ENCODE measurements at places on chromosomes 5 and 9.
A peak's percentile ranks its signal among the peaks of the same experiment; 100 is the strongest.

DNA sequence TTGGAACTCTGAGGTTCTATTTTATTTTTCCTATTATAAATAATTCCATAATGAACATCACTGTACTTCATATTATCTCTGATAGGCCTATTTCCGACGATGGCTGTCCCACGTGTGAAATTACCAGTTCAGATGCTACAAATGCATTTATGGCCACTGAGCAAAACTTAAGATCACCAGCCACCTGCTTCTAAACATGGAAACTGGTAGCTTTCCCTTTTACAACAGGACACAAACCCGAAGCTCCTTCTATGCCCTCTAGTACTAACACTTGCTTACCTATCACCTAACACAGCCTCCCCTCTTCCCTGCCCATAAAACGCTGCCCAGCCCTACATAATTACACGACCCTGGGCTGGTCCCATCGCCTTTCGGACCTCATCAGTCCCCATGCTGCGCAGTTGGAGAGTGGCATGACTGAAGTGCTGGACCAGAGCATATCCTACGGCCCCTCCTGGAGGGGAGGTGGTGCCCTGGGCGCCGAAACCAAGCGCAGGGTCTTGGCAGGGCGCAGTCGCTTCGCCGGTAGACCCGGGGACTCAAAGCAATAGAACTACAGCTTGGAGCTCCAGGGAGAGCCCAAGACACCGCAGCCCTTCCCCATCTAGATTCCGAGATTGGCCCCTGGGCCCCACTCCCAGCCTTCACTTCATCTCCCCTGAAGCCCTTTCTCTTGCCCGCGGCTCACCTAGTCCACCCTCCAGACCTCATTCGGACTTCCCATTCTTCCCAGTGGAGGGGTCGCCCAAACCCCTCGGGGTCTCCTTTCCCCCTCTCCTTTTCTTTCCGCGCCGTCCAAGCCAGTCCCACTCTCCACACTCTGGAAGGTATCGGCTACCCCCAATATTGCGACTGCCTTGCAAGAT lies 1.0 kb upstream of the SAP30L start:
- H3K4me3 ChIP-seq, result peak overlapping the region; percentile 87
- H3K4me1 ChIP-seq, result peaks cover 5% of the 10 kb centered on the region
- no peaks in the 10 kb centered on the region for H3K27me3 ChIP-seq
- no peaks in the 10 kb centered on the region for H3K36me3 ChIP-seq
- peak overlapping the region; percentile 84 for H3K27ac ChIP-seq

GRCh38 chr5:89265511-89266179 lies 382.7 kb upstream of the MEF2C start:
- H3K27me3 ChIP-seq, result no peaks in the 10 kb centered on the region
- no peak overlapping the region for H3K27ac ChIP-seq

DNA sequence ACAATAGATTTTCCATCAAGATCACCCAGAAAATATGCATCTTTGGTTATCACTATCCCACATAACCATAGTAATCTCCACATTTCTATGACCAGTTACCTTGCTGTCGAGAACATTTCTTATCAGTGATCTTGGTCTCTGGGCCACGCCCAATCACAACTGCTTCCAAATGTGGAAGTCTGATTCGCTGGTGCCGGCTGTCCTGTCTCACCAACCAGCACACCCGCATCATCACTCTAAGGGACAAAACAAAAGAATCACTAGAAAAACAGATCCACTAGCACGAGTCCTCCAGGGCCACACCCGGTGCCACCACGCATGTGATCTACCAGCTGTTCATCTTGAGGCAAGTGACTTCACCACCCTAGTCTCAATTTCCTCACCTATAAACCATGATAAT lies 11.8 kb downstream of the APTX start:
- H3K36me3 ChIP-seq, result peaks cover 23% of the 10 kb centered on the region
- no peak overlapping the region for H3K27ac ChIP-seq
- H3K4me1 ChIP-seq, result no peaks in the 10 kb centered on the region

GRCh38 chr5:157729858-157730257 lies 1.4 kb upstream of the THG1L start:
- peak; percentile 83 for DNase-seq
- peak overlapping the region; percentile 85 for H3K4me3 ChIP-seq
- H3K4me1 ChIP-seq, result peaks cover 21% of the 10 kb centered on the region
- no peaks in the 10 kb centered on the region for H3K36me3 ChIP-seq
- peak overlapping the region; percentile 92 for H3K27ac ChIP-seq

DNA sequence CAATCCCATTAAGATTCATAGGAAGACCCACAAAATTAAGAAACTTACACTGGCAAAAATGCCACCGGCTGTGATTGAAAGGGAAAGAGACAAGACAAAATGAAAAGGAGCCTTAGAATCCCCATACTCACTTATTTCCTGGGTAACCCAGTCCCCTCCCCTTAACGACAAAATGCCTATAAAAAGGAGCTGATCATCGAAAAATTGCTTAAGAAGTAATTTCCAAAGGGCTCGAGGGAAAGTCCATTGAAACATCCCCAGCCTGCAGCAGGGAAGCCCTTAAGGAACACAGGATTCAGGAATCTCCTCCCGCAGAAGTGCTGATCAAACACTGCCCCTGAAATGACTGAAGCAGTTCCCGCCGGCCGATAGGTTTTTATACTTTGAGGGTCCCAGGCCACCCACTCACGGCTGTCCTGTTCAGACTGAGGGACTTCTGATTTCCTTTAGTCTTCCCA lies 677 bp upstream of the ZNF79 start:
- H3K27me3 ChIP-seq, result no peaks in the 10 kb centered on the region
- H3K27ac ChIP-seq, result peak overlapping the region; percentile 88
- no peaks in the 10 kb centered on the region for H3K36me3 ChIP-seq
- no peak for DNase-seq
- peaks cover 13% of the 10 kb centered on the region for H3K4me1 ChIP-seq

- no peaks in the 10 kb centered on the region for H3K27me3 ChIP-seq
- DNase-seq, result peak; percentile 41
- no peaks in the 10 kb centered on the region for H3K36me3 ChIP-seq
- H3K4me1 ChIP-seq, result peaks cover 10% of the 10 kb centered on the region
These were observed 118.4 kb downstream of the GDNF start for GRCh38 chr5:37721447-37721871.

DNA sequence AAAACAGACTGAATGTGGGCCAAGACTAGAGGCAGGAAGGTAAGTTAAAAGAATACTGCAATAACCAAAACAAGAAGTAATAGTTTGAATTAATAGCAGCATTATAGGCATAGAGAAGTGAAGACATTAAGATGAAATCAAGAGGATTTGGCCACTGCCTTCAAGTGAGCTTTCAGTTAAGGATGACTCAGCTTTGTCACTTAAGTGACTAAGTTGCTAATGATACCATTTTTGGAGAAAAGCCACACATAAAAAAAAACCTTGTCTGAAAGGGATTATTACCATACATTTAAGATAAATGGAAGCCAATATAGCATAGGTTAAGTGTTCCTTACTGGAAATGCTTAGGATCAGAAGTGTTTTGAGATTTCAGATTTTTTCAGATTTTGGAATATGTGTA lies 57.0 kb downstream of the ECPAS start:
- DNase-seq, result no peak
- no peak overlapping the region for H3K4me3 ChIP-seq
- H3K27ac ChIP-seq, result no peak overlapping the region
- H3K36me3 ChIP-seq, result peaks cover 21% of the 10 kb centered on the region
- no peaks in the 10 kb centered on the region for H3K27me3 ChIP-seq

DNA sequence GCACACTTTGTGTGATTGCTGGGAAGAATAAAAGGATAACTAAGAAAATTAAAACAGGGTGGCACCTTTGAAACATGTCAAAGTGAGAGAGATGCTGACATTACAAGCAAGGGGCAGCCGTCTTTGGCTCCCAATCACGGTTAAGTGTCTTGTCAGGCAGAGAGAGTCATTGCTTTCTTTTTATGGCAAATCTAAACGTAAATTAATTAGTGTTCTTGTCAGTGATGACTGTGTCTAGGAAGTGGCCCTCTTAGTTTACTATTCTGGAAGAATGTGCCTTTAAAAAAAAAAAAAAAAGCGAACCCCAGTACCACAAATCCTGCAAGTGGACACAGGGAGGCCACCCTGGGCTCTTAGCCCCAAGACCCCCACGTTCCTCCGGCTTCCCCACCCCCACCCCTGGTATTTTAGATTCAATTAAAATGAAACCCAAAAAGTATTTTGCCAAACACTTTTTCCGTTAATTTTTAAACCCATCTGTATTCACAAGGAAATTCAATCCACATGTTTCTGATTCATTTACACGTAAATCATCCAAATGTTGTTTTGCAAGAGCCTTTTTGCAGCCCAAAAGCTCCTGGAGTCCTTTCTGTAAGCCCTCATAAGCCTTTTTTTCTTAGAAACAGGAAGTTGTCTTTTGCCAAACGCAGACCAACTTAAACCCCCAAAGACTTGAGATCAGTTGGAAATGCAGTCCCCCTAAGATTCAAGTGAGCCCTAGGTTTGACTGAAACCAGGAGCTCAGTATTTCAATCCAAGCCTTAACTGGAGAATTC lies 399.3 kb downstream of the EBF1 start:
- no peak overlapping the region for H3K4me3 ChIP-seq
- no peaks in the 10 kb centered on the region for H3K27me3 ChIP-seq
- H3K36me3 ChIP-seq, result peaks cover 2% of the 10 kb centered on the region
- DNase-seq, result no peak

DNA sequence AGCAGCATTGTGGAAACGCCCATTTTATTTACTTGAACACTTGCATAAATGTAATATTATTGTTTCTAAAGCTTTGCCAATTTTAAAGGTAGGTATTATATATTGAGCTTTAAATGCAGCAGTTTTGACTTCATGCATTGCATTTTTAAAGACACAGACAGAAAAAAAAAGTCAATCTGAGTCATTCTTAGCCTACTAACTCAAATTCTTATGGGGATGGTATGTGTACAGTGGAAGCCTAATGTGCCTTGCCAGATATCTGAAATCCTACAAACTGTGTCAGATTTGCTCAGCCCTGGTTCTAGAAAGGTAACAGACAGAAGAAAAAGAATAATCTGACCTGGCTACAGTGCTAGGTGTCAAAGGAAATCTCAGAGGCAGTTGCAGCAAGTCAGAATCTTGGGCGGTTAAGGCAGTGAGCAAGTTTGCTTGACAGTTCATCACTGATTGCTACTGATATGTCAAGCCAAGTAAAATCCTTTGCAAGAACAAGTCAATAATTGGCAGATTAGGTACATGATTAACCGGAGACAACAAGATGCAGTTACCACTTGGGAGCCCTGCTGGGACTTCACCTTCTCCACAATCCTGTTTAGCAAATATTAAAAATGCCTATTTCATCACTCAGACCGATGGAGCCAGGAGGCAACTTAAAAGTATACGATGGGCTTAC lies 224.8 kb upstream of the WWC1 start:
- H3K36me3 ChIP-seq, result no peaks in the 10 kb centered on the region
- no peak overlapping the region for H3K27ac ChIP-seq
- H3K4me1 ChIP-seq, result no peaks in the 10 kb centered on the region
- no peak overlapping the region for H3K4me3 ChIP-seq

DNA sequence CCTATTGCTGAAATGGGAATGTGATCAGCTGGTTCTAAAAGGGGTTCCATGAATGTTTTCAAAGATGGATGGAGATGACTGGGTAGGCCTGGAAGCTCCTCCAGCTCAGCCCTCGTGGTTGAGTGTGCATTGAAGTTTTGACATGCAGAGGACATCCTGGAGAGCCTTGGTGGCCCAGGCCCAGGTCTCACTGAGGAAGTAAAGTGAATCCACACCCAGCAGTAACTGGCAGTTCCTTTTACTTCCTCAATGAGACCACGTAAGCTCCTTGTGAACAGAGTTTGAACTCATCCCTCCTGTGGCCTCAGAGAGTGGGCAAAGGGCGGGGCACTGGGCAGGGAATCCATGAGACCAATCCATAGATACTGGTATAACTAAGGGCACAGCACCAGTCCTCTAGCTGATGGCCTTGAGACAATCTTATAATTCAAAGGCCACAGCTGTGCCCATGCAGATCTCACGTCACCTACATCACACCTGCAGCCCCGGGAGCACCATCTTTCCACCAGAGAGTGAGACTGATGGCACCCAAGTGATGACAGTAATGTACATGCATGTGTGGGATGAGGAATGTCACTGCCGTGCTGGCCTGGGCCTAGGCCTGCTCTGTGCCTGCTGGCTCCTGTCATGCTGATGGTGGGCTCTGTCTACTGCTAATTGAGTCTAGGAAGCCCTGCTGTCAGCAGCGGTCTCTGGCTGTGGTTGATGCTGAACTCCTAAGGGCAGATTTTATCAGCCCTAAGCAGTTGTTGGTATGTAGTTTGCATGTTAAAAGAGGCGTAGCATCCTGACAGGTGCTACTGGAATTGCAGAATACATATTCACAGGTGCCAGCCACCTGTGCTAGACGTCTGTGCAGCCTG lies 257.8 kb downstream of the FSTL4 start:
- H3K27ac ChIP-seq, result no peak overlapping the region
- H3K36me3 ChIP-seq, result no peaks in the 10 kb centered on the region
- H3K4me3 ChIP-seq, result no peak overlapping the region
- no peaks in the 10 kb centered on the region for H3K4me1 ChIP-seq
- DNase-seq, result no peak

DNA sequence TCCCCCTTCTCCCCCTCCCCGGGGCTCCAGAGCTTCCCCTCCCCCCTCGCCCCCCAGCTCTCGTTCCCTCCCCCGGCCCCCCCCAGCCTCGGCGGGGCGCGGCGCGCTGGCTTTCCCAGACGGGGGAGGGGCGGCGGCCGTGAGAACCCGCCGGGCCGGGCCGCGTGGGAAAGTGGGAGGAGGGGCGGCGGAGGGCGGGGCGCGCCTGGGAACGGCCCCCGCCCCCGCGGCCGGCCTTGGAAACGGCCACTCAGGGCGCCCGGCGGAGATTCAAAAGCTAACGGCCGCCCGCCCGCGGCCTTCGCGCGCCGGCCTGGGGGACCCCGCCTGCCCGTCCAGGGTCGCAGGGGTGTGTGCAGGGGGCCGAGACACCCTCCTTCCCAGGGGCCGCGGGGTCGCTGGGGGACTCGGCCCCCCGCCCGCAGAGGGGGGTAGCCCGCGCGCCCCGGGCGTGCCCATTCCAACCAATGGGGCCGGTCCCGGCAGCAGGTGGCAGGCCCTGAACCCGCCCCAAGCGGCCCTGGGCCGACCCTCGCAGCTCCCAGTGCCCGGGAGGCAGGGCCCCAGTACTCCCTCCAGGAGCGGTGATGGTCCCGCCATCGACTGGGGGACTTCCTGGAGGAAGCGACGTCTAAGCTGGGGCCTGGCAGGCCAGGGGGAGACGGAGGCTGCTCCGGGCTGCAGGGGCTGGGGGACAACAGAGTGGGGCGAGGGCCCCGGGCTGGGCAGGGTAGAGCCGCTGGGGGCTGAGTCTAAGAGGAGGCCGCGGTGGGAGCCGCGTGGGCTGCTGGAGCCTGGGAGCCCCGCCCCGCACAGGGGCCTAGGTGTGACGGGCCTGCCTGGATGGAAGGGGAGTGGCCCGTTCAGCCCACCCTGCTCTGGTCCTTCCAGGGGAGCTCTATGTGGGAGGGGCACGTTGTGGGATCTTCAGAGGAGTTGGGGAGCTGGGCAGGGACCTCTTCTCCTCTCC lies 14.2 kb upstream of the NRARP start:
- H3K4me3 ChIP-seq, result peak overlapping the region; percentile 50
- peaks cover 5% of the 10 kb centered on the region for H3K4me1 ChIP-seq
- peak overlapping the region; percentile 72 for H3K27ac ChIP-seq

GRCh38 chr5:636951-637350 lies 24.8 kb downstream of the CEP72 start:
- no peak overlapping the region for H3K4me3 ChIP-seq
- no peak overlapping the region for H3K27ac ChIP-seq
- no peaks in the 10 kb centered on the region for H3K27me3 ChIP-seq
- no peaks in the 10 kb centered on the region for H3K4me1 ChIP-seq
- no peak for DNase-seq

Measured in GM12878 (cell line).